ENCODE measurements at places on chromosomes 2 and 18.

DNA sequence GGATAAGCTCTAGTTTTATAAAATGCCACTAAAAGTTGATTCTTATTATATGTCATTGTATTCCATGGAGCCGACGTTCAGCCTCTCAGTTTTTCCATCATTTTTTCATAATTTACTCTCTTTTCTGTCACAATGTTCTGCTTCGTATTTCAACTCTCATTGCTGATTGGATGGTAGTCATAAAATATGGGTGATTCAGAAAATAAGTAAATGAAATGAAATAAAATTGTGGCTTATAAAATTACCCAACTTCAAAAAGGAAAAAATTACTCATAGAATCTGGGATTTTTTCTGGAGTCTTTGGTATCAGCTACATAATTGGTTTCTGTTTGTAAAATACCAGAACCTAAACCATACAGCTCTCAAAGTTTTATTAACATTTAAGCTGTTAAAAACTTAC is 139.7 kb upstream of the ITGA4 start:
- DNase-seq, result no peak

DNA sequence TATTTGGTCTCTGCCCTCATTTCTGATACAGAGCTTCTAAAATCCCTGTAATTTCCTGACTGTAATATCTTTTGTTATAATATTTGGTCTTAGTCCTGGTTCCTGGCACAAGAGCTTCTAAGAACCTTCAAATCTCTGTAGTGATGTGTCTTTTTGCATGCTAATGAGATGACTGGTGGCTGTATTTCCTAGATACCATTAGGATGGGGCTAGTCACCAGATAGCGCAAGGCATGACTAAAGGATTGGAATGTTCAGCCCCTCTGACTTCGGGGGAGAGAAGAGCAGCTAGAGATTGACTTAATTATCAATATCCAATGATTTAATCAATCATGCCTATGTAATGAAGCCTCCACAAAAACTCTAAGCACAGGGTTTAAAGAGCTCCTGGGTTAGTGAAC is 620.8 kb upstream of the ACVR2A start:
- DNase-seq, result no peak

GRCh38 chr2:2787301-2787907 is 456.3 kb upstream of the MYT1L start:
- no peak for DNase-seq

DNA sequence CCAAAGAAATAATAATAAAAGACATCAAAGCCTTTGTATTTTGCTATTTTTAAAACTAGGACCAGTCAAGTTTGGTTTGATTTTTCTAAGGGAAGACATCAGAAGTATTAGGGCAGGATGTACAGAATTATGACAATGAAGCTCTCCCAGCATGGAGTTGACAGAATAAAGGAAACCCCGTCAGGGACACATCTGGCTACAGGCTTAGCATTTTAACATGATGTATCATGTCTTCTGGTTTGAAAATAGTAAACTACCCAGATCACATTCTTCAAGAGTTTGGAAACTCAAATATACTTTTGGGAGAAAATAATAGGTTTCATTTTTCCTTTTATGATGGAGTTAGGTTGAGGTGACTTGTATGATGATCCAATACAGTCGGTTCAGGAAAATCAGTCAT is 552.0 kb upstream of the CDH2 start:
- DNase-seq, result no peak

DNA sequence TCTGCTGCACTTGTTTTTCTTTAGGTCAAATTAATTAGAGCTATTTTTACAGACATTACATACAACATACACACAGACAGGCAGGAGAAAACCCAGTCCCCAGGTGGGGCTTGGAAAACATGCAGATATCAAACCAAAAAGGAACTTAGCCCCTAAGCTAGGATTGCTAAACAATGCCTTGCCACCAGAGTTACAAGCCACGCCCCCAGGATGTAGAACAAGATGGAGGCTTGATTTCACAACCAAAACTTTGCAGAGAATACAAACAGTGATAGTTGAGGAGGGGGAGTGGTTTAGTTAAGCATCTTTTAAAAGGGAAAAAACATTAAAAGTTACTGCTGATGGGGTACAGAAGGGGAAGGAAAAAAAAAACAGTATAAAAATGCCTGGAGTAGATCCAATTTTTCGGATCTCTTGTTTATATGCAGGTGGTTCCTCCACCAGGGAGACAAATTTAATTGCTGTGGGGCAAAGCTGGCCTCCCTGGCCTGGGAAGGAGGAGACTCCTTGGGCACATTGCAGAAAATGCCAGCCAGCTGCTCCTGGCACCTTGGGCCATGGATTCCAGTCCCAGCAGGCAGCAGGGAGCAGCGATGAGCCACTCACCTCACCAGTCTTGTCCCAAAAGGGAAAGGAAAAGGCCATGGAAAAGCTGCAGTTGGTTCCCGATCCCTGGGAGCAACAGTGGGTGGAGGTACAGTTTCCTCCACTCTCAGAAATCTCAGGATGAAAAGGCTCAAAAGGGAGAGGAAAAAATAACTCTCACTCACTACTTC is 348.4 kb upstream of the REG3G start:
- DNase-seq, result no peak

DNA sequence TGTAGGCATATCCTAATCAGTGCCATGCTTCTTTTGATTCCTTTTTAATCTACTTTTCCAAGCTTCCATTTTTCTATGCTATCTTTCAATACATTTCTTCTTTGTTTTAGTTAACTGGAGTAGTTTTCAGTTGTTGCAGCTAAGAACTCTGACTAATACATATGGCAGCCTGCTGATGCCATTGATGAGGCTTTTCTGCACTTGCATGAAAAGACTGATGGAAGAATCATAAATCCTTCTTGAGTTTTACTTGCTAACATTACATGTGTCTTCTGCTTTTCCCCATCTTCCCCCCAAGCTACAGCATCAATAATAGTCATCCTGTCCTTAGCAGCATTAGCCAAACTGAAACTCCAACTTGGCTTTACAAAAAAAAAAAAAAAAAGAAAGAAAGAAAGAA is 203.3 kb downstream of the LRP1B start:
- no peak for DNase-seq

DNA sequence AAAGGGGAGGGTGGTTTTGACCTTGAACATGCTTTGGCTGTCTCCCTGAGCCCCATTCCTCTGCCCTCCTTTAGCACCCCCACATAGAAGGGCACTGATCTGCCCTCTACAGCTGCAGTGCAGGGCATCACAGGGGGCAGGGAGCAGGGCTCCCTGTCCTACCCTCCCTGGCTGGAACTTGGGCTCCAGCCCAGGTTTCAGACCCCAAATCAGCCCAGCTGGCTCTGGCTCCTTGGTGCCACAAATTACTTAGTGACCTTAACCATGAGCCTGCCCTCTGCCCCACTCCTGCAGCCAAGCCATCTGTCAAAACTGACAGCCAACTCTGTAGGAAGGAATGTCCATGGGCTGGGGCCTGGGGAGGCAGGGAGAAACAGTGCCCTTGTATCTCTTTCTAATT is 105.6 kb downstream of the MAPK4 start:
- DNase-seq, result no peak

GRCh38 chr2:6787376-6787775 is 78.3 kb downstream of the CMPK2 start:
- no peak for DNase-seq

Data from fibroblast of the conjunctiva (primary cell).